ENCODE measurements at places on chromosomes 3 and 15.
A peak's percentile ranks its signal among the peaks of the same experiment; 100 is the strongest.

DNA sequence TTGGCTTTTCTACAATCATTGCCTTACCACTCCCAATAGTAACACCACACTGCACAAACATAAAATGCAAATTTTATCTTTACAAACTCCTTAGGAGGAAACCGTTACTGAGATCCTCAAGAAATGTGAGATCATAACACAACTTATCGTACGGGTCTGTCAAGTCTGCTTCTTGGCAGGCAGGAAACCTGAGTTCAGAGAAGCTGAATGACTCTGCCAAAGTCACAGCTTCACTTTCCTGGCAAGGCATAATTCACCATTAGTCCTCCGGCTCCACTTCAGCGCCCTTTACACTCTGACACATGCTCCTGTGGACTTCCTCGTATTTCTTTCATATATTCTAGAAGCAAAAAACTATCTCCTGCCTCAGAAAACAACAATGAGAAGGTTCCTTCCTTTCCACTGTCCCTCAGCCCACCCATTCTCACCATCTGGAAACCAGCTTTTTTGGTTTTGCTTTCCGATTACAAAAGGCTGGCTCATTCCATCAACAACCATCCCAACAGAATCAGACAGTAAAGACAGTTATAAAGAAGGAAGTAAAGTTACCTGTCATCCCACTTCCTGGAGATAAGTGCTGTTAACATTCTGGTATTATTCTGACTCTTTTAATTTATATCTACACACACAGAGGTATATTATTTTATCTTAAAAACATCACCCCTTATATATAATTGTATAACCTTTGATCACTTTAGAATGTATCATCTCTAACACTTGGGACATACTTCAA lies 223.4 kb downstream of the STT3B start:
- DNase-seq, result no peak

GRCh38 chr3:146233487-146233886 lies 17.4 kb downstream of the PLSCR4 start:
- DNase-seq, result no peak

- DNase-seq, result no peak
Observed at GRCh38 chr3:31124373-31124772, 229.9 kb upstream of the GADL1 start.

GRCh38 chr3:78832785-78833204 lies 935.0 kb downstream of the ROBO1 start:
- no peak for DNase-seq

DNA sequence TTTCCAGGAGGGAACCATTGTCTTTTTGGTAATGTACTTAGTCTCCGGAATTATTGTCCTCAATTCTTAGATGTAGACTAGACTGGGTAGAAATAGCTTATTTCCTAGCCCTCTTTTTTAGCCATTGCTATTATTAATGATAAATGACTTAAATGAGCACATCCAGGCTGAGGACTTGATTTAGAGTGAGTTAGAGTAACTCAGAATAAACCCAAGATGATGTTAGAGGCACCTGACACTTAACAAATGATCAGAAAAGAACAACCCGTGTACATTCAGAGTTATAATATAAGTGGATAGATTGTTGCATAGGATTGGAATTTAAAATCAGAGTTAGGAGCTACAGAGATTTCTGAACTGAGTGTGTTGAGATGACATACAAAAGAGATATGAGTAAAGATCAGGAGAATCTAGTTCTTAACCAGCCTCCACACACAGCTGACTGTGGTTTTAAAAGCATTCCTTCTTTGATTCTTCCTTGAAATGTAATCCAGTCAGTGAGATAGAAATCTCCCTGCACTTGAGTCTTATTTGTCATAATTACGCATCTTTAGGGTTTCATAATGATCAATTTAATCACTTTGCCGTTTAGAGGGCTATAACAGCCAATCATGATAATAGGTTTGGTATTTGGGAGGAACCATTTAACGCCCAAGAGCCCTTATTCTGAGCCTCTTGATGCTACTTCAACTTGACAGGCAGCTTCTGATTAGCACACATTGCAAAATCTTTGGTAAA lies 366.5 kb downstream of the GAP43 start:
- DNase-seq, result no peak

DNA sequence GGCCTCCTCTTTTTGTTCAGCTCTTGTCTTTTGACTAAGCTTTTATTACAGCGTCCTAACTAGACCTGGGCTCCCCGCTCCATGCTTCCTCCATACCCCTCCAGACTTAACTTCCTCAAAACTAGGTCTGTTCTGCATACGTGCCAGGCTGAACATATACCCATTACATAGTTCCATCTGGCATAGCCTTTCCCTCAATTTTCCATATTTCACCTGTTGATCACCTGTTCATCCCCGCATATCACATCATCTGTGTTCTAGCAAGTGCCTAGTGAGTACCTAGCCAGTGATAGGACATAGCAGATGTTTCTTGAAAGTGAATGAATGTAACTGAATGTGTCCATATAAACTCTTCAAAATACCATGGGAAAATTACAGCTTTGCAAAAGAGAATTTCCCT lies 36.0 kb downstream of the PARP14 start:
- no peak for DNase-seq

DNA sequence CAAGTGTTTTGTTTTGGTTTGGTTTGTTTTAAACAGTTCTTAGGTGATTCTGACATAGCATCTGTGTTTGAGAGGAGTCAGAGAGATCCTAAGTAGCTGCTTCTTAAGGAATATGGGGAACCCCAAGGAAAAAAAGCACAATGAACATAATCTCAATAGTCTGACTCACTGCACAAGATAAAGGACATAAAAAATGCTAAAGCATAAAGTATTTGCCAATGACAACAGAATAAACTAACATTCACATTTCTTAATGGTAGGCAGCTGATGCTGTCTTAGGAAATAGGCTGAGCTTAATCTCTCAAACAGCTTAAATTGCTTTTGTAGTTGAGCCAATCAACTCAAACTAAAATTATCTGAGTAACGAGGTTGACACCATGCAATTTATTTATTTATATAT lies 2.9 kb downstream of the NCEH1 start:
- no peak for DNase-seq

DNA sequence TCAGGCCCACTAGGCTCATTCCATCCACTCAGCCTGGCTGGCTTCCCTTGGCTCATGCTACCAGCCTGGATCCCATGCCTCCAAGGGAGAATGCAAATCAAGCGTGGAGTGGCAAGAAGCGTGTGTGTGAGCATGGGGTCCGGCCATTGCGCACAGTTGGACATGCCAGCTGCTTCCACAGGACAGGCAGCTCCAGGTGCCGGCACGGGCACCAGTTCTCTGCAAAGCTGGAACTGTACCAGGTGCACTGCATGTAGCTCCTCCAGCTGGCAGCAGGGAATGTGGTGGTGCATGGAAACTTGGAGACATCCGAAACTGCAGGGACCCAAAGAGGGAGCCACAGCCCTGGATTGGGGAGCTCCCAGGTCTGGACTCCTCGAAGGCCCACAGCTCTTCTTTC lies 449.8 kb downstream of the EPHA6 start:
- DNase-seq, result no peak

GRCh38 chr3:86563400-86563970 lies 427.5 kb downstream of the VGLL3 start:
- DNase-seq, result peak; percentile 50

GRCh38 chr15:26901041-26901440 lies 34.2 kb downstream of the GABRA5 start:
- no peak for DNase-seq

GRCh38 chr3:79019137-79019923 lies 748.5 kb downstream of the ROBO1 start:
- peak; percentile 87 for DNase-seq

DNA sequence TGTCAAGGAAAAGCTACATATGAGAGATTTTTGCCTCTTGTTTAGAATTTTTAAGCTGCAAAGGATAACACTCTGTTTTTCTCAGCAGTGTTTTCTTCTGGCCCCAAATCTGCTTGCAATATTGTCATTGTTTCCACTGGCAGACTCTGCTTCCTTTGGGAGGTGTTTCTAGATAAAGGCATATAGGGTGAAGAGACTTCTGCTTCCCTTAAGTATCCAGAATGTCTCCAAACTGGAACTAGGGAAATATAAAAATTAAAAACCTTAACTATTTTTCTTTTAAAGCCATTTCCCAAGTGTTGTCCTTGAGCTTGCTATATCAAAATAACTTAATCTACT lies 225.8 kb downstream of the CGGBP1 start:
- DNase-seq, result no peak

GRCh38 chr3:55789516-55789915 lies 302.4 kb upstream of the WNT5A start:
- DNase-seq, result no peak

DNA sequence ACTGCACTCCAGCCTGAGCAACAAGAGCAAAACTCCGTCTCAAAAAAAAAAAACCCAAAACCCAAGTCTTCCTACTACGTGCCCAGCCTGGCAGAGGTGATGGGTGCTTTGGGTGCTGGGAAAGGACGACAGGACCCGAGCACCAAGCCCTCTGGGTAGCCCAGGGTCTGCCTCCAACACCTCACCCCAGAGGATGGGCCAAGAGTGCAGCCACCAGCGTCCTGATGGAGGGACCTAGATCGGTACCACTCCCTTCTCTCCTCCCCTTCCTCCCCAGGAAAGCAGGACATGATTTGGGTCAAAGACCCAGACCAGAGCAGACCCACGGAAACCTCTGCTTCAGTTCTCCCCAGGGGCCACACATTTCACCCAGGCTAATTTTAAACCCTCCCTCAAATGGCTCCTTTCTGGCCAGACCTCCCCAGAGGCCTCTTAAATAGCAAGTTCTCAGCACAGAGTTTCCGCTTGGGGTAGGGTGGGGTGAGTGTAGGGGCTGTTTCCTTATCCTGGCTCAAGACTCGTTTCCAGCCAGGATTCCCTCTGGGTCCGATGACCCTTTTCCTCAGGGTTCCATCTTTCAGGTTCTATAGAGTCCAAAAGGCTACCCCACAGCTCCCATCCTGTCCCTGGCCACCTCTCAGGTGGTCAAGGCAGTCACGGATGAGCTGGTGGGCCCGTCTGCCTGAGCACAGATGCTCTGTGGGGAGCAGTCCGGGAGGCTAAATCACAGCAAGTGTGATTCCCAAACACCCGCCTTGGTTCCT lies 20.5 kb downstream of the RBPMS2 start:
- DNase-seq, result no peak

DNA sequence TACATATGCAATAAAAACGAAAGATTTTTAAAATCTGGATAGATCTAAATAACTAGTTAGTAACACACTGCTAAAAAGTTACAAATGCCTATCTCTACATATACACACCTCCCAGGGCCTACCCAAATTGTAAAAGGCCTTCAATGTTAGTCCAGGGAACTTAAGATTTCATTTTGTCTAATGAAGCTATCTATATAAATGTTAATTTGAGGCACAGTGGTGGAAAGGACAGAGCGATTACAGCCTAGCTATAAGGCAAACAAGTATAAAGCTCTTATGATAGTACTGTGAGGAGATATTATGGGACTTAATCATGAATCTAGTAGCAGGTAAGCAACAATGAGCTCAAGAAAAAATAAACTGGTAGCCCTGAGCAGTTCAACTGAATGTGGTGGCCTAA lies 101.7 kb downstream of the STAG1 start:
- no peak for DNase-seq

DNA sequence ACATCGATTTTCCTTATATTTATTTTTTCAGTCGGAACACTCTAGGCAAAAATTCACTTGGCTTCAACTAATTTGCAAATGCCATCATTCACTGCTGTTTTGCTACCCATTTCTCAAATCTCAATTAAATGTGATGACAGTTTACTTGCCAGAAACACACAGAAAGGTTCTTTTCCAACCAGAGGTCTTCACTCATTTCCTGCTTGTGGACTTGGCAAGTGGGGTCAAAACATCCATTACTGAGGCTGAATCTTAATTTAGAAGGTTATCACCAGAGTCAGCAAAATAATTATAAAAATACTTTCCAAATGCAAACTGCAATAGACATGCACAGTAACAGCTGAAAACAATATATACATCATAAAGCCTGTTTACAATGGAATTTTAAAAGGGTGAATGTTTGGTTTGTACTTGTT lies 625.4 kb upstream of the TBL1XR1 start:
- no peak for DNase-seq

DNA sequence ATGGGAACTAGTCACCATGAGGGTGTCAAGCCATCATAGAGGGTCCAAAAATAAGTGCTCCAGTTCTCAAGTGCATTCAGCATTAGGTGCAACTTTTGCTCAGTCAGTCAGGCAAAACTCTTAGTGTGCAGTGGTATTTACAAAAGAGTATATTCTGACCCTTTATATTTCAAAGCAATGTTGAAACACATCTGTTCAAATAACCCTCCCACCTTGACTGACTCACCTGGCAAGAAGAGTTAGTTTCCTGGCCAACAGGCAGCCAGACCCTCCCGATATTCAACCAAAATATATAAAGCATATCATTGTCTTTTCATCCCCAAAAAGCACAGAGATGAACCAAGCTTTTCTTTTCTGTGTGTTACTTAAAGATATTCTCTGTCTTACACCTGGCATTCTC lies 7.6 kb upstream of the COL8A1 start:
- no peak for DNase-seq

DNA sequence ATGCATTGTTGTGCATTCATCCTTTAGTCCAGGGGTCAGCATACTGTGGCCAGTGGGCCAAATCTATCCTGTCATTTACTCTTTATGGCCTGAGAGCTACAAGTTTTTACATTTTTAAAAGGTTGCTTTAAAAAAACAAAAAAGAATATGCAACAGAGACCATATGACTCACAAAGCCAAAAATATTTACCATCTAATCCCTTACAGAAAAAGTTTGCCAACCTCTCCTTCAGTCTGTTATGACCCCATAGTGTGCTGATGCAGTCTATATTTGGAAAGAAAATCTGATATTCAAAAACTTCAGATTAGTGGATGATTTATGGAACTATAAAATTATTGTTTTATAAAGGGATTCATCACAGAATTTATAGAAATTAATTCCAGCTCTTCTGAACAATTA lies 237.5 kb upstream of the IL12A start:
- no peak for DNase-seq

DNA sequence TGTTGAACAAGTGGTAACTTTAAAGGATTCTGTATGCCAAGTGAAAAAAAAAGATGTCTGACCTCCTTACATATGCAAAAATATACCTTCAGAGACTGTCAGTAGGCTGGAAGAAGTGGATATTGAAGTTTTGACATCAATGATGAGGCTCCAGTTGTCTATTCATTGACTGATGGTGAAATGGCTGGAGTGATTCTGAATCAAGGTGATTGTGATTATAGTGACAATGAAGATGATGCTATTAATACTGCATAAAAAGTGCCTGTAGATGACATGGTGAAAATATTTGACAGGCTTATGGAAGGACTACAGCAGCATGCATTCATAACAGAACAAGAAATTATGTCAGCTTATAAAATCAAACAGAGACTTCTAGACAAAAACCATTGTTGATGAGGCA lies 4.1 kb downstream of the CCR8 start:
- DNase-seq, result no peak
